ENCODE measurements at places on chromosomes 6 and 20.

- no peak for DNase-seq
Observed at GRCh38 chr6:94045099-94045829, 625.9 kb upstream of the EPHA7 start.

GRCh38 chr20:227439-228105, 514 bp downstream of the DEFB129 start:
- DNase-seq = no peak

- DNase-seq = no peak
Observed at GRCh38 chr20:63626424-63627128, at the start of gene GMEB2. TSS of gene GMEB2 (minus strand) at chr20:63627101. CDS start at chr20:63619397, 7,704 bp downstream.

DNA sequence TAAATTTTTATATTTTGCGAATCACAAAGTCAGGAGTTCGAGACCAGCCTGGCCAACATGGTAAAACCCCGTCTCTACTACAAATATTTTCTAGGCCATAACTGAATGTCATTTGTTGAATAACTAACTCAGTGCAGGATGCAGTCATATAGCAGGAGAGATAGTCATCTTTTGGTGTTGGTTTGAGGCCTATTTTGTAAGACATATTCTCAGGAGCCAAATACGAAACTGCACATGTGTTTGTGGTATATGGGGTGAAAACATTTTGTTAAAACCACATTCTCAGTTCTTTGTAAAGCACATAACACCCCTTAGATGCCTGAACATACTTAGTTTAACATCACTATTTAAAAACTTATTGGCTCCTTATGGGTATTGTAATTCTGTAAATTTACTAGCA, 4.7 kb upstream of the ENPP5 start:
- DNase-seq = peak; percentile 49

DNA sequence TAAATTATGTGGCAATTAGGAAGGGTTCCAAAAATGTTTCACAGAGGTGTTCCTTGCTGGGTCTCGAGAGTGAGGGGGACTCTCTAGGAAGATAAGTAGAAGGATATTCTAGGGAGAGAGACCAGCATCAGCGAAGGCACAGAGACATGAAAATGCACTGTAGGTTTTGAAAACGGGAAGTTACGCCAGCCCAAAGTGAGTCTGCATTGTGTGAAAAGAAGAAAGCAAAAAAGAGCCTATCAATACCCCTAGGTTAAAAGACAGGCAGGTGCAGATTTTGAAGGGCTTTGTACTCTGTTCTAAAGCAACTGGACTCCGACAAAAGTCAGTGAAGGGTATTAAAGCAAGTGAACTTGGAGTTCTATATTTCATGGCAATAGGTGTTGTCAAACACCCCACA, 25.7 kb upstream of the MRAP2 start:
- DNase-seq = no peak

DNA sequence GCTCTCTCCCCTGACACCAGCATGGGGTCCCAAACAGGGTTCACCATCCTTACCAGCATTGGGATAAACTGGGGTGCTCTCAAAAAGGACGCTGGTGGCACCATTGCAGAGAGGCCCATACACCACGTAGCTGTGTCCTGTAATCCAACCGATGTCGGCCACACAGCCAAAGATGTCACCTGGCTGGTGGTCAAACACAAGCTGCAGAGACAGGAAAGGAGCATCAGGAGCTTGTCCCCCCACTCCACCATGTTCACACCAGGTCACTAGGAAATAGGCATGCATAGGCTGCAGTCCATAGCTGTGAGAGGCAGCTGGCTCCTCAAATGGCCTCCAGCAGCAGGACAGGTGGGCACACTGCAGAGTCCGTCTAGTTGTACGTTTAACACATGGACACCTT, 28.8 kb upstream of the APMAP start:
- DNase-seq = no peak

DNA sequence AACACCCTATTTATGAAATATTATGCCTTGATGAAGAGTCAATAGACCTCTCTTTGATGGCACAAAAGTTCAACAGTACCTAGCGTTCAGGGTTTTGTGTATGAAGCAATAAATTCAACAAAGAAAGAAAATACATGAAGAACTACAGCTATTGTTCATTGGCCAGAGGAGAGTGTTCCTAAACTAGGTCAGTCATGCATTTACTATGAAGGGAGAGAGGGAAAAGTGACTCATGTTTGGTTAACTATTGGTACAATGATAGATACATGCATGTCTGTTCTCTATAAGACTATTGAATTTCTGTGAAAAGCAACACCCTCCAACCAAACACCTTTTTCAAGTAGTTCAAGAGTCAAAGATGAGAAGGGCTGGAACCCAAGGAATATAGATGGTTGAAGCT, 50.7 kb downstream of the CLIC5 start:
- DNase-seq = no peak

GRCh38 chr6:11283629-11284028, 51.2 kb upstream of the NEDD9 start:
- DNase-seq = no peak

- DNase-seq = no peak
Observed at GRCh38 chr6:130372786-130373185, 7.0 kb downstream of the TMEM200A start.

- DNase-seq = no peak
Observed at GRCh38 chr6:44624226-44624625, 236.7 kb downstream of the CDC5L start.

GRCh38 chr6:111782887-111783466, 90.3 kb downstream of the FYN start:
- DNase-seq = no peak

- peak; percentile 1 for DNase-seq
Observed at GRCh38 chr6:80133020-80133419, 26.5 kb downstream of the BCKDHB start.

DNA sequence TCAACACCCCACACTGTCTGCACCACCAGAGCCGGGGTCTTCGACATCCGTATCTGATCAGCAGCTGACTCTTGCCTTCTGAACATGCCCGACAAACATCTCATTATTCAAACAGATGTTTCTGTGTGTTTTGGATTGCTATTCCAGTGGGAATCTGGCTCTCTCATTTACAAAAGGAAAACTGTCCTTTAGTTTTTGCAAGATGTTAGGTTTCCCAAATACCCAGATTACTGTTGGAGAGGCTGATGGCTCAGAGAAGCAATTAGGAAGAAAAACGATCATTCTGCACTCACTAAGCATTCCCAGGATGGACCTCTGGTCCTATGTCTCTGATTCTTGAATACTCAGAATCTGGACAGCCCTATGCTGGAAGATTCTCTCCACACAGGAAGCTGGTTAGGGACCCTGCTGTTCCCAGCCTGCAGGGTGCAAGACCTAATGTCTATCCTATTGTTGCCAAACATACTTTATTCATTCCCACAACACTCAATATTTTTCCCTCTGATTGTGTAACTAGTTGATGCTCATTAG, 532.9 kb downstream of the CDH26 start:
- DNase-seq = no peak

DNA sequence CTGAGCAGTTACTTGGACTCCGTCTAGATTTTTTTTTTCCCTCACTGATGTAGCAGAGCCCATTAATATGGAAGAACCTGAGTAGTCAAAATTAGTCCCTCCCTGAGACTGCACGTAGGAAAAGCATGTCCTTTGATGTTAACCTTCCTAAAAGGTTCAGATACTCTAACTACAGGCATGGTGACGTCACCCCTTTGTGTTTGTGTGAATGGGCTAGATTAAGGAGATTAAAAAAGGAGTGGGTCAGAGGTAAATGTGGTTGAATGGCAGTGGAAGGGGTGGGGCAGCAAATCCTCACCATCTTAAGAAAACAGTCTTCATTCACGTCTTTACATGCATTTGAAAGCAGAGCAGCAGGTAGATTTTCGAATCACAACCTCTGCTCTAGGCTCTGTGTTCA, 521.1 kb downstream of the TFAP2B start:
- DNase-seq = no peak

- no peak for DNase-seq
Observed at GRCh38 chr6:39945626-39946025, 11.4 kb upstream of the MOCS1 start.

DNA sequence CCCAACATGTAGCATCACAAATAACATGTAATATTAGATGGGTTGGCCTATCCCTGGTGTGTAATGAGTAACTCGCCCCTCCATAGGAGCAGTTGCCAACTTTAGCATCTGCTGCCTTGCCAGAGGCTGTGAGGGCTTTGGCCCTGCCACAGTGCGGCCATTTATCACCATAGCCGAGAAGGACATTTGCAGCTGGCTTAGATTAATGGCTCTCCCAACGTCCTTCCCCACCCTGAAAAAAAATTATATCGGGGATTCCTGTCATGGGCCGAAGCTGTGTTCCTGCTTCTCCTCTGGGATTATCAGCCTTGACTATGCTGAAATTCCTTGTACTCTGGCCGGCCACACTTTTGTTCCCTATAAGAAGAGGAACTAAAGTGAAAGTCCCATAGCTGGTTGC, 7.6 kb upstream of the ADIG start:
- no peak for DNase-seq

GRCh38 chr20:47586649-47587294, 85.1 kb downstream of the NCOA3 start:
- no peak for DNase-seq

- DNase-seq = no peak
Observed at GRCh38 chr20:44609006-44609515, 26.7 kb downstream of the PKIG start.

GRCh38 chr6:158697811-158698210, 48.0 kb downstream of the SYTL3 start:
- DNase-seq = no peak

GRCh38 chr20:59813126-59813947, 120.1 kb downstream of the SYCP2 start:
- no peak for DNase-seq

DNA sequence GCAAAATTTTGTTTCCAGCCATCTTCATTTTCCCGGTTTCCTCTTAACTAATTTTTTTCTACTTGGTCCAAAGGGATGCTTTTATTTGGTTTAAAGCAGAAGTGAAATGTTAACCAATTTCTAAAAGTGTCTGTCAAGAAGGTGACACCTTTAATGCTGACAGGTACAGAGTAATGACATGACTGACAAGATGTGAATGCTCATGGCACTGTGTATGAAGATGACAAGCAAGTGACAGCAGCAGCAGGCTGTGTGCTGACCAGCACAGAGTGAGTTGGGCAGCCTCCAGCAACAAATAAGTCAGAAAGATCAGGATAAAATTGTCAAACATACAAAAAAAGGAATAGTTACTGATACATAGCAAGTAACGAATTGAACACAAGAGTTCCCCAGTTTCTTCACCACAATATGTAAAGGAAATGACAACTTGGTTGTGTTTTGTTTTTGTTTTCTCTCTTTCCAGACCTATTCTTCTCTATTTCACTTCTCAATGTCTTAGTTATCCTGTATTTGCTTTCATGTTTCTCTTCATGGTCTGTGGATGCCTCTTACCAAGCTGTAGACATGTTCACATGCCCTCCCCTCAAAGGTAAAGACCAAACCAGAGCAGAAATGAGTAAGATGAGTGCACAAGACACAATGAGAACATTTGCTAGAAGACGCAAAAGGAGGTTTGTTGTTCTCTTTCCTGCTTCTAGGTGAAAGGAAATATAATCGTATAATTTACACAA, 174.9 kb downstream of the FRK start:
- no peak for DNase-seq

DNA sequence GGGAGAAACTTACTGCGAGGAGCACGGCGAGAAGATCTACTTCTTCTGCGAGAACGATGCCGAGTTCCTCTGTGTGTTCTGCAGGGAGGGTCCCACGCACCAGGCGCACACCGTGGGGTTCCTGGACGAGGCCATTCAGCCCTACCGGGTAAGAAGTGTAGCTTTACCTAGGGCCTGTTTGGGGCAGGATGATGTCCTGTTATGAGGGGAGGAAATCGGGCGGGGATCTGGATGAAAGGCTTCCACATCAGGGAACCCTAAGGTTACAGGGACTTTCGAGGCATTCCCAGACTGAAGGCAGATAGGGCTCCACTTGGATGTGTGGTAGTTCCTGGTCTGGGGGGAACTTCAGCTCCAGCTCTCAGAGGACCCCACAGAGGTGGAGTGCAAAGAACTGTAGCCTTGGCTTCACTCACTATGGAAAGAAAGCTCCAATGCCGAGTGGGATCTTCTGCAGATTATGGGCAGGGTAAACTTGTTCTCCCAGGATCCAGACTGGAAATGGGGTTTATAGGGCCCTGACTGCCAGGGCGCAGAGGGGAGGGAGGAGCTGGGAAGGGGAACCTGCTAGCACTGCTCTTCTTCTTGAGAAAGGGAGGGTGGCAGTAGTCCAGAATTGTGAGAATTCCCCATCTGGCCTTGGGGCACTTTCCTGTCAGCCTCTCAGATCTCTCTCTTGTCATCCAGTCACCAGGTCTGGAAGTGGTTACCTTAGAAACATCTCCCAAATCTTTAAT, 740 bp downstream of the TRIM15 start:
- no peak for DNase-seq

- DNase-seq = no peak
Observed at GRCh38 chr20:57040924-57041323, 225.5 kb downstream of the BMP7 start.

GRCh38 chr6:140844167-140844566, 1288.6 kb upstream of the GJE1 start:
- no peak for DNase-seq

- no peak for DNase-seq
Observed at GRCh38 chr6:31749301-31750036, 9.7 kb downstream of the MSH5 start.

Data from central memory CD4-positive, alpha-beta T cell (primary cell).